ENCODE measurements at places on chromosomes 16 and 17.

DNA sequence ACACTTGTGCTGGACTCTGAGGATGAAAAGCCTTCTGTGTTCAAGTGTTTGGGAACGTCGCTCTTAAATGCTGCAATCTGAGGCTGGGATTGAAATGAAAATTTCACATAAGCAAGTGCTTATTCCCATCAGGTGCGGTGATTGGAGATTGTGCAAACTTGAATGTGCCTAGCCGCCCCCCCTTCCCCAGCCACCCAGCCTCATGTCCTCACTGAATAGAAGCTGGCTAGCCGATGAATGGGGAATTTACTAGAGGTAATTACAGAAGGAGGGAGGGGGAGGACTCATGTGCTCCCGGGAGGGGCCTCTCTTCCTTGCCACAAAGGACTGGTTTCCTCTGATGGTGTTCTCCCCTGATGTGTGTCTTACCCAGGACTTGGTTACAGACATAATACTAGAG lies 544.8 kb upstream of the EEF2KMT start:
- DNase-seq = no peak

GRCh38 chr17:65139101-65139764 lies 2.1 kb downstream of the RGS9 start:
- DNase-seq = no peak

DNA sequence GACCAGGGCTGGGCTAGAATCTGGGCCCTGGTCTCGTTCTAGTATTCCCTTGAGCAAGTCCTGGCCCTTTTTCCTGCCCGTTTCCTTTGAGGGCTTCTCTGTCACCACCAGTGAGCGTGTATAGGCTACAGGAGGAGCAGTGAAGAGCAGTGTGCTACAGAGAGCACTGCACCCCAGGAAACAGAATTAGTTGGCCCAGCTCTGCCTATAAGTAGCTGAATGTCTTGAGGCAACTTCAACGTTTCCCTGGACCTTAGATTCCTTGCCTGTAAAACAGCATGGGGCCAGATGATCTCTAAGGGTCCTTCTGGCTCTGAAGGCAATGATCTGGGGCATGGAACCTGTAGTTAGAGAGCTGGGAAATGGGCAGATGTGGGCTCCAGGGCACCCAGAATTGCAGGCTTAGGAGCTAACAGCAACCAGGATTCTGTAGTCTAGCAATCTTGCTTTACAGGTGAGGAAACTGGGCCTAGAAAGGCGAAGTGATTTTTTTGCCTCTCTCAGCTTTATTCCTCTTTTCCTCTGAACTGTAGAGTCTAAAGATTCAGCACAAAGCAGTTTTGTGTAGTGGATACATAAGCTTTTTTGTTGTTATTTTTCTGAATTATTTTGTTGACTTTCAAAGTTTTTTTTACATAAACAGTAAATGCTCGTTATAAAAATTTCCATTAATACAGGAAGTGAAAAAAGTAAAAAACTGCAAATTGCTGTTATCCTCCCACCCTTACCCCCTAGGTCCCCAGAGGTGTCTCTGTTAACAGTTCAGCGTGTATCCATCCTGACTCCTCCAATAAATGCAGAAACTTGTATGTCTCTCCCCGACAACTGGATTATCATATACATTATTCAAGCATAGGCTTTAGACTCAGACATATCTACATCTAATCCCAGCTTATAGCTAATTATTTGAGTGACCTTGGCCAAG lies 1.7 kb upstream of the MYL4 start:
- no peak for DNase-seq

GRCh38 chr17:65850486-65850885 lies 289.0 kb upstream of the AXIN2 start:
- DNase-seq = no peak

- DNase-seq = no peak
These were observed 67.3 kb downstream of the PHKB start for GRCh38 chr16:47528431-47528830.

GRCh38 chr17:81452551-81452950 lies 57.3 kb downstream of the BAHCC1 start:
- no peak for DNase-seq

GRCh38 chr17:56023851-56024250 lies 129.4 kb upstream of the ANKFN1 start:
- no peak for DNase-seq

- peak; percentile 16 for DNase-seq
These were observed 10.3 kb downstream of the LYRM1 start for GRCh38 chr16:20910781-20911321.

GRCh38 chr17:20095336-20096080 lies 86.3 kb downstream of the SPECC1 start:
- DNase-seq = no peak

- no peak for DNase-seq
These were observed 242.1 kb upstream of the NLRP1 start for GRCh38 chr17:5826384-5826783.

DNA sequence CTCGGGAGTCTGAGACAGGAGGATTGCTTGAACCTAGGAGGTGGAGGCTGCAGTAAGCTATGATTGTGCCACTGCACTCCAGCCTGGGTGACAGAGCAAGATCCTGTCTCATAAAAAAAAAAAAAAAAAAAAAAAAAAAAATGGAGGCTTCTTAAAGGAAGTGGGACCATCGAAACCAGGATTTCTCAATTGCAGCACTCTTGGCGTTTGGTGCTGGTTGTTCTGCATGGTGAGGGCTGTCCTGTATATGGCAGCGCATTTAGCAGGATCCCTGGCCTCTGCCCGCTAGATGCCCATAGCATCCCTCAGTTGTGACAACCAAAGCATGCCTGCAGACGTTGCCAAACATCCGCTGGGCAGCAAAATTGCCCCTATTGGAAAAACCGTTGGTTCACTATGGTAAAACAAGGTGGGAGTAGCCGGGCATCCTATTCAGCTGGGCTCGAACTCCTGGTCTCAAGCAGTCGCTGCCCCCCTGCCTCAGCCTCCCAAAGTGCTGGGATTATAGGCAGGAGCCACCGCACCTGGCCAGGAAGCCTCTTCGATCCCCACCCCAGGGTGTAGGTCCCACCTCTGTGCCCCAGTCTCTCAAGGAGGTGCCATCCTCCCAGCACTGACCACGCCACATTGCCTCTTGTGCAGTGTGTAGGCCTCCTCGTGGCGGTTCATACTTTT lies 6.5 kb upstream of the NPIPB7 start:
- DNase-seq = no peak

DNA sequence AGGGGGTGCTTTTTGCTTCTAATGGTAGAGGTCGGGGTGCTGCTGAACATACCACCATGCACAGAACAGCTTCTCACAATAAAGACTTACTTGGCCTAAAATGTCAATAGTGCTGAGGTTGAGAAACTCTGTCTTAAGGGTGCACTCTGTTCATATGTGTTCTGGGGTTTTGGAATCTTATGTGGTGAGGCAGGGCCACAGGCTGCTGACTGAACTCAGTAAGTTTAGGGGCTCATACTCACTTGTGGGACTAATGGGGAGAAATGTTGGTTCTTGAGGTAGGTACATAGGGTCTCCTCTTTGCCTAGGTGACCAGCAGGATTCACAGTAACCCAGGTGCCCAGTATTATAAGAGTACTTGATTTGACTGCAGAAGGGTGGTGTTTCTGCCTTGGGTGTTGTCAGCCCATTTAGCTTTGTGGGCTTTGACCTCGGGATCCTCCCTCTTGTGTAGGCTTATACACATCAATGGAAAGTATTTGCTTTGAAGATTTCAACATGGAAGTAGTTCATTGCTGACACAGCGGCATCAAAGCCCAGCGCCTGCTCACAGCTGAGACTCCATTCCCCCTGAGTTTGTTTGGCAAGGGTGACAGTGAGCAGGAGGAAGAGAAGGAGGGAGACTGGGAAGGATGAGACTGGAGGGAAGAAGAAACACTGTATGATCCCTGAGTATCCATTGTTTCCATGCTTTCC lies 17.2 kb downstream of the SLC7A6 start:
- no peak for DNase-seq

DNA sequence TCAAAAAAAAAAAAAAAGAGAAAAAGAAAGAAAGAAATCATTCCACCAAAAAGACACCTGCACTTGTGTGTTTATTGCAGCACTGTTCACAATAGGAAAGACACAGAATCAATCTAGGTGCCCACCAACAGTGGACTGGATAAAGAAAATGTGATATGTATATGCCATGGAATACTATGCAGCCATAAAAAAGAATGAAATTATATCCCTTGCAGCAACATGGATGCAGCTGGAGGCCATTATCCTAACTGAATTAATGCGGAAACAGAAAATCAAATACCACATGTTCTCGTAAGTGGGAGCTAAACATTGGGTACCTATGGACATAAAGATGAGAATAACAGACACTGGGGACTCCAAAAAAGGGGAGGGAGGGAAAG lies 5.7 kb upstream of the C16orf92 start:
- no peak for DNase-seq

DNA sequence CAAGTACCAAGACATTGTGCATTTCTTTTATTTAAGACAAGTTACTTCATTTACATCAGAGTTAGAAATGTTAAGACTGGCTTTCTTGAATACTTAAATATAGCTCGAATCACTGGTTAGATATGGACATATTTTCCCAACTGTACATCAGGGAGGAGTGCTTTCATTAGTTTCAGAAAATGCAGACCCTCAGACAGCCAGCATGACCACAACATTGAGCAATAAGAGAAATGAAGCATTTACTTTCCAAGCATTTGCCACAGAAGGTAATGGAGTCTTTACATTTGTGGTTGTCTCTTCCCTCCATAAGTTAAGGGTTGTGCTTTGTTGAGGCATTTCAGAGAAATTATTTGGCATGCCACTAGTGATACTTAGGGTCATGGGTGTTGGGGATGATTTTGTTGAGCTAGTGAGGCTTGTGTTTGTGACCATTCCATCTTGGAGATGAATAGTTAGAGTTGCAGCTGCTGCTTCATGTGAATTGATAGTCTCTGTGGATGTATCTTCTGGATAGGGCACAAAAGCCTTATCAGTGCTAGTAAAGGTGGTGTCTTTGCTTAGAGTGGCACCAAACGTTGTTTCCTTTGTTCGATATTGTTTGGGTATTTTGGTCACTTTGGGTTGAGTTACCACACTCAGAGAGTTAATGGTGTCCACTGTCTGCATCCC lies 2.1 kb downstream of the OMG start:
- DNase-seq = no peak

DNA sequence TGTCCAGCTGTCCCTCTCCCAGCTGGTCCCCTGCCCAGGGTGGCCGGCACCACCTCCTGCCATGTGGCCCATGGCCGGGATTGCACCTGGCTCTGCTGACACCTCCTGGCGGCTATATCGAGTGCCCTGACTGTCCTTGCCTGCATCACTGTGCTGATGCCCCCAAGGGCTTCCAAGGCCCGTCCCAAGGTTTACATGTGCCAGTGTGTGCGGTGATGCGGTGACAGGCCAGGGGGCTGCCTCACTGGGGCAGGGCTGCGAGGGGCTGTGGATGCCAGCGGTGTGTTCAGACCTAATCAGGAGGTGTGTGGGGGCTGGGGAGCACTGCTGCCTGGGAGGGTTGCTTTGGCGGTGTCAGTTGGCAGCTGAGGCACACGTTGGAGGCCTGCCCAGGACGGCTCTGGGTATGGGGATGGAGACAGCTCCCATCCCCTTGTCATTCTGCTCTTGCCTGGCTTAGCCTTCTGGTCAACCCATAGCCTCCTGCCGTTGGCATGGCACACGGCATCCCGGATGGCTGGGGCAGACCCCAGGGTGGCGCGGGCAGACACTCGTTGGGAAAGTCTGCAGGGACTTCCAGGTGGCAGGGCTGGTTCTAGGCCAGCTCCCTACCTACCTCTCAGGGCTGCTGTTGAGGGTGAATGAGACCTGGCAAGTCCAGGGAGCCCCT lies 5.5 kb downstream of the MAP2K3 start:
- DNase-seq = no peak

GRCh38 chr16:64919141-64919540 lies 202.7 kb downstream of the CDH11 start:
- DNase-seq = no peak

- peak; percentile 95 for DNase-seq
These were observed at the start of gene P2RX1 for GRCh38 chr17:3915995-3916696. P2RX1 (minus strand) TSS chr17:3916465; CDS start chr17:3916225, 240 bp downstream.

DNA sequence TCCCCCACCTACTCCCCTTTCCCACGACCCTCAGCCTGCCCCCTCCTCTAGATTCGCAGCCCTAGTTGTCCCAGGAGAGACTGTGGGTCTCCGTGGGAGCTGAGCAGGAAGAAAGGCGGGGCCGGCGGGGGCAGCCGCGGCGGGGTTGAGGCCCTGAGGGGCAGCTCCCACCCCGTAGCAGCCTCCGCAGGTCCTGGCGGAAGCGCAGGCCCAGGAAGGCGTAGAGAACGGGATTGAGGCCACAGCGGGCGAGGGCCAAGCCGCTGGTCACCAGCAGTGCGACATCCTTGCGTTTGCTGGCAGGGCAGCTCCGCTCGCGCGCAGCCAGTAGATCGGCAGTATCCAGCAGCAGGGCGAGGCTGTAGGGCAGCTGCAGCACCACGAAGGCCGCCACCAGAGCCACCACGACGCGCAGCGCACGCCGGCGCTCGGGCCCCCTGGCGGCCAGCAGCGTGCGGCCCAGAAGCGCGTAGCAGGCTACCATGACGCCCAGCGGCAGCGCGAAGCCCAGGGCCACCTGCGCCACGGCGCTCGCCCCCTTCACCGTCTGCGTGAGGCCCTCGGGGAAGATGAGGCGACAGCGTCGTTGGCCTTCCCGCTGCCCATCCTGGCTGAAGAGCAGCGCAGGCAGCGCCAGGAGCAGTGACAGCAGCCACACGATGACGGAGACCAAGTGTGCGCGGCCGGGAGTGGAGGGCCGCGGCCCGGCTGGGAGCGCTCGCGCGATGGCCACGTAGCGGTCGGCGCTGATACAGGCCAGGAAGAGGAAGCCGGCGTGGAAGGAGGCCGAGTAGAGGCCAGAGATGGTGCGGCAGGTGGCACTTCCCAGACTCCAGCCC lies 1.9 kb downstream of the CCR10 start:
- no peak for DNase-seq

GRCh38 chr17:73316919-73317505 lies 5.2 kb upstream of the CDC42EP4 start:
- no peak for DNase-seq

- DNase-seq = no peak
These were observed 23.1 kb upstream of the TMEM97 start for GRCh38 chr17:28295677-28296578.

- no peak for DNase-seq
These were observed 609.9 kb downstream of the WWOX start for GRCh38 chr16:78709137-78709884.

DNA sequence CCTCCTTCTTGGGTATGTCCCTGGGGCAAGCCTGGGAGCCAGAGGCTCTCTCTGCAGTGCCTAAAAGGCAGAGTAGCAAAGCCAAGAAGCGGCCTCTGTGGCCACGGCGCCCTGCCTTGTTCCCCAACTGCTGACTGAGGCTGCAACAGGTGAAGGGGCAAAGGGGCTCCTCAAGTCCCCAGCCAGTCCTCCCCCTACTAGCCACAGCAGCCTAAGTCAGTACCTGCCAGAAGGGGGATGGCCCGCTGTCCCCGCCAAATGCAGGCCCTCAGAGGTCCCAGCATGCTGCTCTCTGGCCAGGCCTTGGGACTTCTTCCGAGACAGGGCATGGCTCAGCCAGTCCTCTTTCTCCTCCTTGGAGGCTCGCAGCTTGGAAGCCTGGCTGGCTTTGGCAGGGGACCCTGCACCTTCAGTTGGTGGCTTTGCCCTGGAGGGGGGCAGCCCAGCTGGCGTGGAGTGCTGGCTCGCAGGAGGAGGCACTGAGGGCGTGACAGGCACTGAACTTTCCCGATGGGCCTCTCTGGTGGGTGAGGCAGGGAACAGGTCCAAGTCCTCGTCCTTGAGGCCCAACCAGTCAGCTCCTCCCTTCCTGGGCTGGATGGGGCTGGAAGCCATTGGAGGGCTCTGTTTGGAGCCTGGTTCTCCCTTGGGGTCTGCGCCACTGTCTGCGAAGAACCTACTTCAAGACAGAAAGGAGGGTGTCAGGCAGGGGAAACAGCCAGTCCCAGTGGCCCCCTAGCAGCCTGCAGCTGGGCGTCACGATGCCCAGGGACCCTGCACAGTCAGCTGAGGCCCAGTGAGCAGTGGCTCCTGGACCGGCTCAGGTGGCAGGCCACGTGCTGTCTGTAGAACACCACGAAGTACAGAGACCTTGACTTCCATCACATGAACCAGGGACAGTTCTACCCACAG lies 17.6 kb downstream of the FBF1 start:
- DNase-seq = no peak
